ENCODE measurements at places on chromosomes 3 and 15. TPM values are rescaled to one million over a fixed set of nuclear protein-coding genes. Genes with fewer than 3 reads are reported as not detected.

DNA sequence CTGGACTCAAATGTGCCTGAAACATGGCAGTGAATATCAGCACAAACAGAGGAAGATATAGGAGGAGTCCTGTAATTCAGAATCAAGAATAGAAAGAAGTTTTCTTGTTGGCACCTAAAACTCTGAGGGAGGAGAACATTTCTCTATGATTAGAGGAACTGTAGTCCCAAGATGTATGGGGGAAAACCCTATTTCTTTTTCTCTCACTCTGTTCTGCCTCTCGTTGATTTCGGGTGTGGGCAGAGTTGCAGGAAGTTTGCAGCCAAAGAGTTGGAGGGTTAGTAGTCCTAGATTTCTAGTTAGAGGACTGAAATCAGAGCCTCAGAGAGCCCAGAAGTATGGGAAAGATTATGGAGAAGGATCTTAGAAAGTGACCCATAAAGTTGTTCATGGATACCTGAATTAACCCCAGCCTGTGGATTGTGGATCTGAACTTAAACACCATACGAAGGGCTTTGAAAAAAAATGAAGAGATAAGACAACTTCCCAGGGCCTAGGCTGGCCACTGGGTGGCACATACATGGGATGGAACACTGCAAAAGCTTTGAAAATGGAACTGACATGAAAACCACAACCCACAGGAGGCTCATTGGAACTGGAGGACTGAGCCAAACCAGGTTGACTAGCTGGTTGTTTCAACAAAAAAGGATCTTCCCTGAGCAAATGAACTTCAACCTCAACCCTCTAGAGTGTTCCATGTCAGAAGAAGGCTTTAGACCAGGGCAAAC, 34.6 kb downstream of the FMN1 start:
- no peak for DNase-seq

DNA sequence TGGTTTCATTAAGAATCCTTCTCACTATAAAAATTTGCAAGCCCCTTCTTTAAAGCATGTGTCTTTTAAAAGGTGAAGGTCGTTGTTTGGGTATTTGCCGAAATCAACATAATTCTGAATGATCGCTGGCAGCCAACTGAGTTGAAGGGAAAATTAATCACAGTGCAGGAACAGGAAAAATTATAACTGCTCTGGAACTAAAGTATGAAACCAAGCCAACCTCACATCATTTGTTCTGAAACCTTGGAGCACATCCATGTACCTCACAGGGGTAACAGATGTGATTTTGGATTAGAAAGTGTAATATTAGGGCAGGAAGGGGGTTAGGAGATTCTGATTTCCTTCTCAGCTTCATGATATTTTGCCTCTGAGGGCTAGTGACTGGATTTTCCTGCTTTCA, 52.2 kb upstream of the PTX3 start:
- DNase-seq: no peak

DNA sequence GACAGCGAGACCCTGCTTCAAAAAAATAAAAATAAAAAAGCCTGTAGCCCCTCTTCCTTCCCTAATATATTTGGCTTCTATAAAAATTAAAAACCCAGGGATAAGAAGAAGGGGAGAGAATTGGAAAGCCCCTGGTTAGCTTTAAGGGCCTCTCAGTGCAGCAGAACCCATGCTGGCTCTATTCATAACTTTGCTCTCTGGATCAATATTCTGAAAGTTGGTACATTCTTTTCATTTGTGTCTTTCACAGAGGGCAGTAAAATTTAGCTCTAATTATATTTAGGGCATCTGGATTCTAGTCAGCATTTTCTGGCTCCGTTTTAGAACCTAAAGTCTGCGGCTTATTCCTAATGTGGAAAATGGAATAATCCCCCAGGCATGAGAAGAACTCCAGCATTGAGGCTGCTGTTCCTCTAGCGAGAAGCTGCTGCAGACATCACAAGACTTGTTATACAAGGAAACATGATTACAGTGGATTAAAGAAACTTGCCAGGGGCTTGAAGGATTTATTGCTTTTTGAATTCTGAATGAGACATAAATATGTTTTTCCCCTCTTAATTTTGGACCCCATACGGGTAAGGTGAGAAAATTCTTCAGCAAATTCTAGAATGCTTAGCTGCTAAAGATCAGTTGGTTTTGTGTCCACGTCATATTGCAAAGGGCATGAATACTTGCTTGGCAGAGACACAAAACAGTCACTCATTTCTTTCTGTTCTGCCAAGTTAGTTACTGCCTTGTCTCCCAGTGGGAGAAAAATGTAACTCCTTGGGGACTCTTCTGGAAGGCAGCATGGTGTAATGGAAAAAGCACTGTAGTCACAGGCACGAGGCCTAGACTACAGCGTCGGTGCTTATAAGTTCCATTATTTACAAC, 177.7 kb downstream of the VGLL4 start:
- no peak for DNase-seq

- DNase-seq: no peak
Measured at GRCh38 chr3:48034000-48034516, 17.8 kb upstream of the MAP4 start.

DNA sequence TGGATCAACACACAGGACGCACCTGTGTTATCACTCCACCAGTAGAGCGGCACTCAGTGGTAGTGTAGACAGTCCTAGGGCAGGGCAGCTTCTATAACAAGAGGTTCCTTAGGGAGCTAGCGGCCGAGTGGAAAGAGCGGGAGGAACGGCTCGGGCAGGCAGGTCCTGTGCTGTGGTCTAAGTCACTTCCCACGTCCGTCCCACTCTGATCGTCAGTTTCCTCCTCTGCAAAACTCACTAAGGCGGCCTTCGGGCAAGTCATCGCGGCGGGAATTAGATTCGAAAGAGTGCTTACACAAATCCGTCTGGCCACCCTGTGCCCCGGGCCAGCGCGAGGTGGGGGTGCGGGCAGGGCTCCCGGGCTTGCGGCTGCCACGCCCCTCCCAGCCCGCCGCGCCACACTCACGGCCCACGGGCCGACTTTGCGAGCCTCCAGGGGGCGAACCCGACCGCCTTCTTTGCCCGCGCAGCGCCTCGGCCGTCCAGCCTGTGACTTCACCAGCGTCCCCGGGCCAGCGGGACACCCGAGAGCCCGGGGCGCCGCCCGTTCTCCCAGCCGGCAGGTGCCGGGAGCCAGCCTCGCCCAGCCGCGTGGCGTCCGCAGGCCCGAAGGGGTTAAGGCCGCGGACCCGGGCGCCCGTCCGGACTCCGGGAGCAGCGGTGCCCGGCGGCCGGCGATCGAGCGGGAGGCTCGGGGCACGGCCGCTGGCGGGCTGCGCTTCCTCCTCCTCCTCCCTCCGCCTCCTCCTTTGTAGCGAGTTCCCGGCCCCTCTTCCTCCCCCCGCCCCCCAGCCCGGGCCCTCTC, 416 bp upstream of the CORO2B start:
- peak; percentile 67 for DNase-seq

DNA sequence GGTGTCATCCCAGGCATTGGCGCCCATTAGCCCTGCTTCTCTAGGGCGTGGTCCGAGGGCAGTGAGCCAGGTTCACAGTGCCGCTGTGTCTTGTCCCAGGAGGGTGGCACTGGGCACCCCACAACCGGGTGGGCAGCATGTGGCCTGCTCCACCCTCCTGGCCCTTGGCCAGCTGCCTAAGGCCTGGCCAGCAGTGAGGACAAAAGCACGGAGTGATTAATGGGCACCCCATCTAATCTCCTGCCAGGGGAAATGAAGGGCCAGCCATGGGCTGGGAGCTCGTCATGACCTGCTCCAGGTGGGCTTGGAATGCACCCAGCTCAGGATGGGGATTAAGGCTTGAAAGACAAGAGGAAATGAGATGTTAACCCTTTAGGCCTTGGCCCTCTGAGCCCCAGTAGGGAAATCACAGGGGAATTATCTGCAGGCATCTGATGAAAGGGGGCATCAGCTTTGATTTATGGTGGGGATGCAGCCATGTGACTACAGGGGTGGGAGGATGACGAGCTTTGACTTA, 5.2 kb downstream of the THSD4 start:
- DNase-seq: no peak

- DNase-seq: no peak
Measured at GRCh38 chr15:71239592-71240364, 124.5 kb downstream of the THSD4 start.

DNA sequence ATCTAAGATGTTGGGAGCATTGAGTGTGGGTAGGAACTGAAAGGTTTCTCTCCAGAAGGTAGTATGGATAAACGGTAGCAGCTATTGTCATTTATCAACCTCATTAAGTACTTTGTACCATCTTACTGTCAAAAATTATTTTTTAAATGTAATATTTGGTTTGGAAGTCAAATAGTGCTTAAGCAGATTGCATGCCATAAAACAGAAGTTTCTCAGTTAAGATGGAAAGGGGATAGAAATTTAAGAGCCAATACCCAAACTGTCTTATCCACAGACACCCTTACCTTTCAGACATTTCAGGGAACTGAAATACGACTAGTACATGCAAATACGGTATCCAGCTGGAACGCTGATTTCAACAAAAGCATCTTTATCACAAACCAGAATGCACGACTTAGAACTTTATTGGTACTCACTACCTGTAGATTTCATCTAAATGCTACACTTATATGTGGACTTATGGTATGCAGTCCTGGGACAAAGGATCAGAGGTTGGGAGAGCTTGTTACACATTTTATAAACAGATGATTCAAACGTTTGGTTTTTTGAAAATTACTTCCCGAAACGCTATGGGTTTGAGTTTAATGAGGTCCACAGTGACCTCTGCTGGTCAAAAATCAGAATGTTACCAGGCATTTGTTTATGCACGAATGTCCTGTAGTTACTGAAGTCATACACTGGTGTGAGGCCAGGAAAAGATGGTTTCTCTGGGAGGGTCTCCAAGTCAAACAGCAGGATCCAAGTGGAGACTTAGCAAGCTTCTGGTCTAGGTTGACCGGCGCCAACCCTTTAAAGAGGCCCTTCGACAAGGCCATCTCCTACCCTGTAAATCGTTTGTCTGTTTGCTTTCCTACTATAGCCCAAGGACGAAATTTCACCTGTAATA, 45.7 kb upstream of the DUT start:
- DNase-seq: peak; percentile 78

DNA sequence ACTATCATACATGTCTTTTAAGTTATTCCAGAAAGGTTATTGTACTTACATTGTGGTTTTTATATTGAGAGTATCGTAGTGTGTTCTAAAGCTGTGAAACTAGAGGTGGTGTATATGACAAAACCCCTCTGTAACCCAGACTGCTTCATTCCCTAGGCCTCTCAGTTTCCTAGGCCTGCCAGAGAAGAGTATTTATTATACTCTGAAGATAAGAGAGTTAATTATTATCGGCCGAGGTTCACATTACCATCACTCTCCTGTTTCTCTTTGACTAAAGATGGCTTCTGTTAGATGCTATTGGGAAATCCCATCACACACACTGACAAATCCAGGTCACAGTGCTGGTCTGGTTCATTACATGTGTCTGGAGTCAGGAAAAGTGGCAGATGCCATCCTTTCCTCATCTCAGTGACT, 20.5 kb downstream of the EXOSC7 start:
- DNase-seq: no peak

DNA sequence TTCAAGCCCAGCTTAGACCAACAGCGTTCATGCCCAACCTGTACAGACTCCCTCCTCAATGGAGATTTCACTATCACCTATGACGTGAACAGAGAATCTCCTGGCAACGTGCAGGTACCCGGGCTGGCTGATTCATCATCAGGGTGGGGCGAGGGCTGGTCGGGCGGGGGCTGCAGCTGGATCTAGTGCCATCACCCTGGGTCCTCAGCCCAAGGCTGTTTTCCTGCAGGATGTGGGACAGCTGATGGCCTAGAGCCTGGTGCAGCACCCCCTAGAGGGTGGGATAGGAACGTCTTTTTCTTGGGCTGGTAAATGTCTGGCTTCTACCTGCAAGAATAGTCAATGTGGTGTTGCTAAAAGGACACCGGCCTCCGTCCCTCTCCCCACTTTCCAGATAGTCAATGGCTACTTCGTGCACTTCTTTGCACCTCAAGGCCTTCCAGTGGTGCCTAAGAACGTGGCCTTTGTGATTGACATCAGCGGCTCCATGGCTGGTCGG, 4.4 kb downstream of the ITIH3 start:
- no peak for DNase-seq

DNA sequence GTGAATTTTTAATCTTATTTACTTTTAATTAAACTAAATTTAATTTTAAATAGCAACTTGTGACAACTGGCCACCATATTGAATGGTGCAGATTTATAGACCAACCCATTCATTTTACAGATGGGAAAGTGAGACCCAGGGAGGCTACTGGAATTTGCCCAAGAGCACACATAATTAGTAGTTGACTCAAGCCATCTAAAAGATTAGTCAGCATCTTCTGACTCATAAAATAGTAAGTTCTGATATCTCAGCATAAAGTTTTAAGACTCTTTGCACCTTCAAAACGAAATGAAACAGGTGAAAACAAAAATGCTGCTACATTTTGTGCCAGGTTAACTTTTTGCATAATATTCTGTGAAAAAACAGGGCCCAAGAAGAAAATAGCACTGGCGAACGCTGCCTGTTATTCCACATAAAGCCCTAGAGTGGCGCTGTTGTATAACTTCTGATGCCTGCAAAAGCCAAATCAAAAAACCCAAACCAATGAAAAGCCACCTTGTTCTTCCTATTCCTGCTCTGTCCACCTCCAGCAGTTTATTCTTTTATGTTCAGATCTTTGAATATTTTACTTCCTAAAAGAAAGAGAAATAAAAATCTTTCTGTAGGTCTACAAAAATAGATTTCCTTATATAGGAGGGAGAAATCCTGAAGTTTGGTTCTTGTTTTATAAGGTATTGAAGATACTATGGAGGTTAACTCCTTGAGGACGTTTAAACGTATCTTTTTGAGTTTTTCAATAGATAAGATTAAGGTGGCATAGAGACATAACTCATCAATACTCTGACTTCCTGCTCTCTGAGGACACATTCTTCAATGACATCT, 62.8 kb downstream of the OTOL1 start:
- no peak for DNase-seq

DNA sequence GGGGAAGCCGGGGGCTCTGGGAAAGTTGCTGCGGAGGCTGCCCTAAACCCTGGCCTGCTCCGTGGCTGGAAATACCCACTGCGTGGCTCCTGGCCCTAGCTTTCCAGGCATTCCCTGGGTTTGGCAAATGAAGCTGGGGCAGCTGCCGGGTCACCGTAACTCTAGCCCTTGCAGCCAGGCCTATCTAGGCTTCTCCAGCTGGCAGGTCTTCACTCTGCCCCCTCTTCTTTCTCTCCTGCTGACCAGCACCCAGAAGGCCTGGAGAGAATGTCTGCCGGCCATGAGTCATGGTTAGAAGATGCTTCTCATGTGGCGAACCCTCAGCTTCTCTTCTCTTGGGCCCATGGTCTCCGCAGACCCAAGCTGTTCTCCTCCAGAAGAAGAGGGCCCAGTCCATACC, 5.6 kb upstream of the DLL4 start:
- DNase-seq: no peak

GRCh38 chr15:85116925-85117646, 135.4 kb downstream of the PDE8A start:
- DNase-seq: no peak

STRC gene
- total RNA-seq: 1.4 TPM

EXD1 gene
- not detected for total RNA-seq

ACTRT3 gene
- total RNA-seq: 4.0 TPM

RPL22L1 gene
- 73.7 TPM for total RNA-seq
